ENCODE measurements at places on chromosomes 3 and 15. TPM values are rescaled to one million over a fixed set of nuclear protein-coding genes. Genes with fewer than 3 reads are reported as not detected.

SHC4 gene
- 10.1 TPM for total RNA-seq

CIP2A gene
- 26.1 TPM for total RNA-seq

SLC28A2 gene
- total RNA-seq = not detected

SEMA6D gene
- 83.0 TPM for total RNA-seq

CCDC191 gene
- total RNA-seq = 10.6 TPM

TTLL13 gene
- not detected for total RNA-seq

CCRL2 gene
- 1.4 TPM for total RNA-seq

ADAMTS9 gene
- 8.5 TPM for total RNA-seq

PRR20G gene
- not detected for total RNA-seq

CDCP1 gene
- 0.23 TPM for total RNA-seq

DLL4 gene
- 5.1 TPM for total RNA-seq

ITPR1 gene
- total RNA-seq = 34.1 TPM
